ENCODE measurements at places on chromosomes 3 and 15. TPM values are rescaled to one million over a fixed set of nuclear protein-coding genes. Genes with fewer than 3 reads are reported as not detected.

The THAP10 gene
- 3.0 TPM for total RNA-seq

The SLC38A3 gene
- 11.4 TPM for total RNA-seq

The GALK2 gene
- total RNA-seq: 28.6 TPM

The FOXB1 gene
- not detected for total RNA-seq

The SLC28A2 gene
- not detected for total RNA-seq

The LRRC3B gene
- not detected for total RNA-seq

The DAPK2 gene
- total RNA-seq: 27.7 TPM

The PRKAR2A gene
- 45.2 TPM for total RNA-seq

The SEMA5B gene
- total RNA-seq: 3.7 TPM

Data from heart right ventricle (tissue), 16 donors.